Hematopoietic multipotent progenitor cell treated with erythropoietin and hydrocortisone succinate and interleukin-3 and kit ligand, for 8 days (in vitro differentiated cells): ENCODE measurements at places on chromosomes 3 and 15.

- DNase-seq = peak; percentile 50
Measured at GRCh38 chr3:109337393-109337792, at the start of gene DPPA4. TSS of gene DPPA4 (minus strand) at chr3:109337546. CDS start at chr3:109337517, 29 bp downstream.

DNA sequence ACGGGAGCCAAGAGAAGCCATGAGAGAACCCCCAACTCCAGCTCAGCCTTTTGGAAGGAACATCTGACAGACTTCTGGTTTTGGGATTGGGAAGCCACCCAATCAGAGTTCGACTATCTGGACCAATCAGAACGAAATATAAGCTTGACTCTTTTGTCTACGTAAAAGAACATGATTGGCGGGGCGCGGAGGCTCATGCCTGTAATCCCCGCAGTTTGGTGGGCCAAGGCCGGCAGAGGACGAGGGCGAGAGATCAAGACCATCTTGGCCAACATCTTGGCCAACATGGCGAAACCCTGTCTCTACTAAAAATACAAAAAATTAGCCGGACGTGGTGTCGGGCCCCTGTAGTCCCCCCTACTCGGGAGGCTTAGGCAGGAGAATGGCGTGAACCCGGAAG lies 380.3 kb downstream of the TBL1XR1 start:
- DNase-seq = no peak

DNA sequence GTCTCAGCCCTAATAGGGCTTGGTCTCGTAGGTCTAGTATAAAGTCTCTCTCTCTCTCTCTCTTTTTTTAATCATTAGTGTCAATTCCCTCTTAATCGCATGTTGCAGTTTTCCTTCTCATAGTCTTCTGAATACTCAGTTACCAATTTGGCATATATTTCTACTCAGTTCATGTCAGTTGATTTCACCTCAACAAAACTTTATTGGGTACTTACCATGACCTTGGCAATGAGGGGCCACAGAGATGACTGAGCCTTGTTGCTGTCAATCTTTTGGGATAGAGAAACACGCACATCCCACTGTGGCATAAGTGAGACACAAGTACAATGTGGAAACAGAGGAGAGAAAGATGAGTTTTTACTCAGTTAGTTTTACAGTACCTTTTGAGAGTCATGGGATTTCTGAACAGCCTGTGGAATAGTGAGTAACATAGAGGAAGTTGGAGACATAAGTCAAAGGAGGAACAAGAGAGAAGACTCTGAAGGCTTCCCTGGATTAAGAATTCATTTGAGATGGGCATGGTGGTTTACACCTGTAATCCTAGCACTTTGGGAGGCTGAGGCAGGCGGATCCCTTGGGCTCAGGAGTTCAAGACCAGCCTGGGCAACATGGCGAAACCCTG lies 150.2 kb upstream of the CBLB start:
- no peak for DNase-seq

DNA sequence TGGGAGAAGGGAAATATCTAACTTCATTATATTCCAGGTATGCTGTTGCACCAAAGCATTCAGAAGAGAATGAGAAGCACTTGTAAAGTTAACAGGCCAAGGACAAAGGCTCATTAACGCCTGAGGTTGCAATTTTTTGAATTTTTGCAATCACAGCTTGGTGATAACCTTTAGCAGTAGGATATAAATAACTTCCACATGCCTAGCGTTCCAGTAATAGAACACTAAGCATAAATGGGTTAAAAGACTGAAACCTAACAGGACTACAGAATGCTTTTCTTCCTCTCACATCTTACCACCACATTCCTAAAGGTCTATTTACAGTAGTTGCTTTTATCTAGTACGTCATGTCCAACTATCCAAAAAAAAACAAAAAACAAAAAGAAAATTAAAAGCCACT lies 57.4 kb upstream of the IMPG2 start:
- DNase-seq = no peak

DNA sequence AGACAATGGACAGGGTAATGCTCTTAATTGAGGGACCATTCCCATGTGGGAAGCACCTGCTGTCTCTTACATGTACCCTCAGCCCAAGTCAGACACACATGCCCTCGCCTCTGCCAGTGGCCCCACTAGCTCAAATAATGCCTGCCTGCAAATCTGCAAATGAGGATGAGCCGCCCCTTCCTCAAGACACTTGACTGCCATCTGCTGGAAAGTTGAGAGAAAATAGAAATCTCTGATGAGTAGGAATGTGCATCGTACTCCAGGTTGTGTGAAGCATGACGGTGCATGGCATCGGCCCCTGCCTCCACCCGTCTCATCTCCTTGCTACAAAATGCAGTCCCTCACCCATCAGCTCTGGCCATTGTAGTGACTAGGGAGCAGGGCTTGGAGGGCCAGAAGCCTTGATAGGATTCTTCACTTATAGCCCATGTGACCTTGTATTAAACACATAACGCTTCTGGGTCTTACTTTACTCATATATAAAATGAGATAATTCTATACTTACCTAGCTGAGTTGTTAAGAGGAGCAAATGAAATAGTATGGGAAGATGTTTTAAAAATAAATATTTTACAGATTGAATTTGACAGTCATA lies 6.3 kb upstream of the SCN5A start:
- DNase-seq = peak; percentile 55

- no peak for DNase-seq
Measured at GRCh38 chr15:41490355-41490754, 3.3 kb upstream of the ITPKA start.

DNA sequence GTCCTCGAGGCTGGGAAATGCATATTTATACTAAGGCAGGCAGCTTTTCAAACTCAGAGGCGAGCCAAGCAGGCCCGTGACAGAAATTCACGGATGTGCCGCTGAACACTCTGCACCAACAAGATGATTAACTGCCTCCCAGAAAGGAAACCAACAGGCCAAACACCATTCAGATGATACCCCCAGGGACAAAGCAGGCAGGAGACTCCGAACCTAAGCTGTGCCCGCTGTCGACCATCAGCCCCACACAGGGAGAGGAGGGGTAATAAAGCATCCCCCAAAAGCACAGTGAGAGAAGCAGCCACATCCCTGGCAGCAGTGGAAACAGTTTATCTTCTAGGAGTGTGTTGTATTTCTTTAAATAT lies 31.8 kb downstream of the ADAMTS17 start:
- DNase-seq = no peak

GRCh38 chr3:179933080-179933479 lies 103.7 kb downstream of the PEX5L start:
- DNase-seq = no peak

- DNase-seq = no peak
Measured at GRCh38 chr15:95286352-95286880, 1044.1 kb upstream of the NR2F2 start.

GRCh38 chr3:188170461-188171459 lies 16.8 kb downstream of the LPP start:
- no peak for DNase-seq

GRCh38 chr3:45320986-45321385 lies 67.4 kb upstream of the LARS2 start:
- DNase-seq = no peak

DNA sequence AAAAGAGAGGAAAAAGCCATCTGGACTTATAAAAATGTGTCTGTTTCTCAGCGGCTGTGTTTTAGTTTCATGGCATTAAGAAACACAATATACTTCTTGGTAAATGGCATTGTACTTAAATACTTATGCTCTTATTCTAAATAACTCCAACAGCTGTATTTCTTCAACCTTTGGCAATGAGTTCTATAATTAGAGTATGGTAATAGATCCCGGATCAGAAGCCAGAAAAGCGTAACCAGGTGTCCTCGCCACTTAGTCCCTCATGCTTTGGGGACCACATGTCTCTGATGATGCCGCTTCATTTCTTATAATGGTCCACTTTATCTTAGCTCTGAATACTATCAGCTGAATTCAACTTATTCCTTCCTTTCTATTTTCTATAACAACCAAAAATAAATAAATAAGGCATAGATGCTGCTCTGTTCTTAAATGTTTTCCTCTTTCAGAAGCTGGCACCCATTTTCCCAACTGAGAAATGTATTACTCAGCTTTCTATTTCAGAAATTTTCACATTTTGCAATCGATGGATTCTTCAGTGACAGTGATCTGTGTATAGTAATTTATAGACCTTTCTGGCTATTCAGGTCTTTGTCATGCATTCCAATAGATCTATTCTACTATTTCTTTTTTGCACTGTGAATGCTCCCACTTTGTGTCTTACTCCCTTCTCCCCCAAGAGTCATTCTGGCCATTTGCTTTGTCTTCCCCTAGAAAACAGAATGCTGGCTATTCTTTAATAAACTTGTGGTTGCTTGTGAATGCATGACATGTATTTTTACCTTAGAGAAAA lies 87.6 kb upstream of the KBTBD8 start:
- no peak for DNase-seq

GRCh38 chr3:9068051-9068450 lies 104.8 kb upstream of the RAD18 start:
- DNase-seq = no peak

GRCh38 chr15:36478561-36478960 lies 100.9 kb upstream of the CDIN1 start:
- DNase-seq = no peak

DNA sequence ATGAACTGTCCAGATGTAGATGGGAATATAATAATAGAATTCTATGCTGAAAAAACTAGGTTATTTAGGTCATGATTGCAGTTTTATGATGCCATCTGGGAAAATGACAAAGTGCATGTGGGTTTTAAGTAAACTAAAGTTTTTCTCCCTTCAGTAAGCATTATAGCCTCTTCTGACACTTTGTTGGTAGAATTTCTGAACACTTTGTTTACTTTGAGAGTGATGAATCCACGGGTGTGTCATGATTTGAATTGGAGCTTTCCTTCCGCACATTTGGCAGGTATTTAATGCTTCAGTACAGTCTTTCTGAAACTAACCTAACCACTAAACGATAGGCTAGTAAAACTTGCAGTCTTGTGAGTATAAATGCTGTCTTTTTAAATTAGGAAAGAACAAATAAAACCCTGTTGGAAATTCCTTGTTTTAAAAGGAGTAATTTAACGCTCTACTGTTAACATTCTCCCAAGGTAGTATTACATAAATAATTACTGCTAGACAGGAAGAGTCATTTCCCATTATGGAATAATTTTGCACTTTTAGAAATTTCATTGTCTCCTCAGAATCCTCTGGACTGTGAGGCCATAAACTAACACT lies 7.0 kb downstream of the FILIP1L start:
- no peak for DNase-seq

- DNase-seq = no peak
Measured at GRCh38 chr3:59573911-59574310, 524.1 kb upstream of the CFAP20DC start.

GRCh38 chr15:63176302-63176701 lies 13.1 kb upstream of the RAB8B start:
- DNase-seq = no peak

DNA sequence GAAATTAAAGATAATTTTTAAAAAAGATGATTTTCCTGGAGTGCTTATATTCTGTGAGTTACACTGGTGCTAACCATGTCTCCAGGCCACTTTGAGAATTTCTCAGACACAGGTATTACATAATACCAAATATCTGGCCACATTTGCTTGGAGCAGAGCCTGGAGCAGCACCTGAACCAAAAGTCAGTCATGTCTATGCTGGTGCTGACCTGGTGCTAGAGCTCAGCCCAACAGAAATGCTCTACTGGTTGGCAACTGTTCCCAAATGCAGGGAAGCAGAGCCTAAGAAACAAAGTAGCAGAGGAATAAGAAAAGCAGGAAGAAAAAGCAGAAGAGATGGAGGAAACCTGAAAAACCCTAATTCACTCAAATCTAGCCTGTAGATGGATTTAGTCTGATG lies 135.7 kb upstream of the SLC7A14 start:
- no peak for DNase-seq

DNA sequence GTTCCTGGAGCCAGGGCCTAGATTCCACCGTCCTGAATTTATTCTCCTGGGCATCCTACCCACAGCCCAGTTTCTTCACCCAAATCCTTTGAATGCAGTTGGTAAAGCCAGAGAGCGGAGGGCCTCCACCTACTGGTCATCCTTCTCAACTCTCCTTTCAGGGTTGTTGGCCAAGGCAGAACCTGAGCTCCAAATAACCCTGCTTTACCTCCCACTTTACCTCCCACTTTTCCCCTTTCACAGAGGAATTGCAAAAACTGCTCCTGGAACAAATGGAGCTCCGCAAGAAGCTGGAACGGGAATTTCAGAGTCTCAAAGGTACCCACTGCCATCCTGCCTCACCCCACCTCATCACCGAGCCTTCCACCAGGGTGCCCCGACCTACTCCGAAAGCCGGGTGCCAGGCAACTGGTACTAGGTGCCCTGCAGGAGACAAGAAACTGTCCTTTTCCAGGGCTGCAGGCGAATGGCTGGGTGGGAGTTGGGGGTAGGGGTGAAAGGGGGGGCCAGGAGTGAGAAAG lies 6.8 kb downstream of the SKOR1 start:
- DNase-seq = no peak

- peak; percentile 42 for DNase-seq
Measured at GRCh38 chr15:98648654-98649471, 524 bp downstream of the IGF1R start.

GRCh38 chr3:117433427-117433826 lies 723.8 kb downstream of the TUSC7 start:
- no peak for DNase-seq

DNA sequence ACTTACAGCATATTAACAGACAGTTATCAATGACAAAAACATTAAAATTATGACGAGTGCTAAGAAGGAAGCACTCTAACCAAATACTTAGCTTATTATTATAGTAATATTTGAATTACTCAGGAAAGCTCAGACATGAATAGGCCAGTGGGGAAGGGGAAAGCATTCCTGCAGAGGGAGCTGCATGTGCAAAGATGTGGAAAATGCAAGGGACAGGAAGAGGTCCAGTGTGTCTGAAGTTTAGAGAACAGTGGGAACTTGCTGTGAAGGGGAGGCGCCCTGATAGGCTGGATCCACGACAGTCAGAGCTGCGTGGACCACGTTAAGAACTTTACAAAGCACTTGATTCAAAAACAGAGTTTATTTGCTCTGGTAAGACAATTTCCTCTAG lies 1.2 kb upstream of the SPICE1 start:
- DNase-seq = peak; percentile 30

- DNase-seq = no peak
Measured at GRCh38 chr3:143206955-143207337, 87.4 kb downstream of the CHST2 start.

- DNase-seq = no peak
Measured at GRCh38 chr3:36482880-36483279, 102.6 kb downstream of the STAC start.

DNA sequence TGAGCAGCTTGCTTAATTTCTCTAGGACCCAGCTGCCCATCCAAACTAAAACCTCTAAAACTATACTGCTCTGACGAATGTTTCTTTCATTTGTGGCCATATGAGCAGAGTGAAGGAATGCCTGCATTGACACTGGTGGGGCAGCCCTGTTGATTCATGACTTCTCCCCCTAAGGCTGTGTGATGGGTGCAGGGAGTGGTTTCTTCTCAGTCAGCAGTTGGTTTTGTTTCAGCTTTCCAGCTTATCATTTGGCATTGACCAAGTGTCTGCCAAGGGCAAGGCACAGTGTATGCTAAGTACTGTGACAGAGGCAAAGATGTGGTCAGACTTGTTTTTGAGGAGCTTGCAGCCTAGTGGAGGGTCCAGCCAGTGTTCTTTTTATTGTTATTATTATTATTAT lies 4.7 kb downstream of the ABHD6 start:
- no peak for DNase-seq
